ENCODE measurements at places on chromosomes 2 and 18. TPM values are rescaled to one million over a fixed set of nuclear protein-coding genes. Genes with fewer than 3 reads are reported as not detected.
A peak's percentile ranks its signal among the peaks of the same experiment; 100 is the strongest.

- no peaks in the 10 kb centered on the region for H3K36me3 ChIP-seq
- H3K27ac ChIP-seq: no peak overlapping the region
- H3K4me1 ChIP-seq: no peaks in the 10 kb centered on the region
- no peak for DNase-seq
- H3K27me3 ChIP-seq: no peaks in the 10 kb centered on the region
- H3K4me3 ChIP-seq: no peak overlapping the region
Measured at GRCh38 chr2:193907561-193907960, 1712.8 kb upstream of the TMEFF2 start.

DNA sequence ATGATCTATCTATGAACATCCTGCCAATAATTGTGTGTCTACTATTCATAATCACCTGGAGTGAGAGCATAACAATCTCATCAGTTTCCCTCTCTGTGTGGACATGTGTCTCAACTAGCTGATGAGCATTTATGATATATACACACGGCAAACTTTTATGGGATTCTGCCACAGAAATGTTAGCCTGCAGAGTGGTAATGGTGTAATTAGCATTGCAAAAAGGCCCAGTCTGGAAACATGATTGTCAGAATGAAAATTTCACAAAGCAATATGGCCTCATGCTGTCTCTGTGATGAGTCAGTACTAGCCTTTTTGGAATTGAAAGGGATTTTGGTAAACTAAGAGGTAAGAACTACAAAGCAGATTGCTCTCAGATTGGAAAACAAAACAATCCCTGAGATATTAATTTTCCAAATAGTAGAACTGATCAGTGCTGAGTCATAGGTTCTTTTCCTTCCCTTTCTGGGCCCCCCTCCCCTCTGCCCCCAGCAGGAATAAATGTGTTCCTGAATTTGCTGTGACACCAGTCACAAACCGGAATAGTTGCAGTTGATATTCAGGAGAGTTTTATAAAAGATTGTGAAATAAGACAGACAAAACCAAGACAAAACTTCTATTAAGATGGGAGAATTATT, 189.2 kb downstream of the OSR1 start:
- no peaks in the 10 kb centered on the region for H3K27me3 ChIP-seq
- no peaks in the 10 kb centered on the region for H3K4me1 ChIP-seq
- no peaks in the 10 kb centered on the region for H3K36me3 ChIP-seq
- no peak for DNase-seq
- no peak overlapping the region for H3K27ac ChIP-seq
- H3K4me3 ChIP-seq: no peak overlapping the region

DNA sequence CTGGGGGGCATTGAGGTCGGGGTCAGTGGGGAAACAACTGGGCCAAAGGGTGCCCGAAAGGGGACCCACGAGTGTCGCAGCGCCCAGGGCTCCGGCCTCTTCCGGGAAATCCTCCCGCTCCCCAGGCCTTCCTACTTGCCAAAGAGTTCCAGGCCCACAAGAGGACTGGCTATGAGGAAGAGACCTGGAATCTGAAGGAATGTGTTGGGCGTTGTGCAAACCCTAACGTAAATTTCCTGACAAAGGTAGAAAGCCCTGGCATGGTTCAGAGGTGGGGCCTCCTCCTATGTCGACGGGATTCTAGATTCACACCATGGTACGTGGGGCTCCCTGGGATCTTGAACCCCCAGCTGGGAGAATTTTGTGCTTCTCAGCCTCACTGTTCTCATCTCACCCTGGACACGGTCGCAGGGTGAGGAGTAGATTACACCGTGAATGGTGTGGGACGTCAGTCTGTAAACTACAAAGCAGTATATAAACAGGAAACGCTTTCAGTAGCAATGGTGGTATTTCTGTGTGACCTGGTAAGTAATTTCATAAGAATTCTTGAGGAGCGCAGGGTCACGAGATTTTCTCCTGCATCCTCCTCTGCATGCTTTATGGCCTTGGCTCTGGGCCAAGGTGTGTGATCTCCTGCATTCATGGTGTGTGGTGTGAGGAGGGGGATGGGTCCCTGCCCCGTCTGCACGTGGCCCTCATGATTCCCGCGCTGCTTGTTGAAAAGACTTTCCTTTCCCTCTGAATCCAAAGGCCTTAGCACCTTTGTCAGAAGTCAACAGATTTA, 868 bp downstream of the HSBP1L1 start:
- H3K4me1 ChIP-seq: peaks cover 26% of the 10 kb centered on the region
- peaks cover 2% of the 10 kb centered on the region for H3K36me3 ChIP-seq
- peak; percentile 85 for DNase-seq
- H3K4me3 ChIP-seq: peak overlapping the region; percentile 63
- peak overlapping the region; percentile 87 for H3K27ac ChIP-seq
- H3K27me3 ChIP-seq: no peaks in the 10 kb centered on the region

Gene CHRND
- not detected for total RNA-seq

All from chondrocyte (in vitro differentiated cells).